ENCODE measurements at places on chromosomes 6 and 20.
A peak's percentile ranks its signal among the peaks of the same experiment; 100 is the strongest.

DNA sequence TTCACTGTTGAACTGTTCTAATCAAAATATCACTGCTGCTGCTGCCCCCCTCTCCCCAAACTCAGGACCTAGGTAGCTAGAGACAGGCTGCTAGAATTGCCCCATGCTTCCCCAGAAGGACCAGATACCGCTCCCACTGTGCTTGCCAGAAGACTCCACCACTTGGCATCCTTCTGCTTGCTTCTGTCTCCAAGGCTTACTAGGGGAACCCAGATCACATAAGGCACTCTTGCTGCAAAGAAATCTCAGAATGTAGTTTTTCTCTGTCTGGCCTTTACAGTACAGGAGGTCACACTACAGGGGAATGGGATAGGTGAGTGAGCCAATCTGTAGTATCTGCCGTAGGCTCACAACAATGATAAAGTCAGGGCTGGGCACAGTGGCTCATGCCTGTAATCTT, 21.5 kb upstream of the SLC9A8 start:
- no peak for DNase-seq

GRCh38 chr6:129032602-129033001, 149.7 kb downstream of the LAMA2 start:
- DNase-seq: no peak

DNA sequence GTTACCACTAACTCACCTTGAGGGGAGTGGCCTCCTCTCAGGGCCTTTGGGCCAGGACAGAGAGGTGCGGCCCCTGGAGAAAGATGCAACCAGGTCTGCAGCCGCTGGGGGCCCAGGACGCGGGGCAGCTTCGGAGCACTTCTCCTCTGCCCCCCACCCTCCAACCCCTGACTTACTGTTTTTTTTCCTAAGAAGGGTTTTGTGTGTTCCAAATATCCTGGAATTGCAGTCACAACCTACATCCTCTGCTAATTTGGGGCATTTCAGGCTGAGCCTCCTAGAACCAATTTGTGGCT, 1.7 kb downstream of the LINC00237 start:
- no peak for DNase-seq

DNA sequence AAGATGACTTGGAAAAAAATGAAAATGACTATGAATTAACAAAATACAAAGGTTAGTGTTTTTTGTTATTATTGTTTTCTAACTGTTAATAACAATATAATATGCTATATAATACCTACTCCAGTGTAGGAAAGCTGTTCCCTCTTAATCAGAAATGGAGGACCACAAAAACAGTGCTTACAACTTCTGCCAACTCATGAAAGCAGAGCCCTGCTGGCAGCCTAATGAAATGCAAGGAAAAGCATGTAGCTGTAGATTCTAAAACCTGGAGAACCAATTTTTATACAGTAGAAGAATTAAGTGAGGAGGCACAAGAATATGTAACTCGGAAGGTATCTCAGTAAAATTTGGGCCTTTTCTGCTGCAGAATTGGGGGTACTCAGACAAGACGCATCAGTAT, 29.4 kb downstream of the PHIP start:
- peak; percentile 13 for DNase-seq

DNA sequence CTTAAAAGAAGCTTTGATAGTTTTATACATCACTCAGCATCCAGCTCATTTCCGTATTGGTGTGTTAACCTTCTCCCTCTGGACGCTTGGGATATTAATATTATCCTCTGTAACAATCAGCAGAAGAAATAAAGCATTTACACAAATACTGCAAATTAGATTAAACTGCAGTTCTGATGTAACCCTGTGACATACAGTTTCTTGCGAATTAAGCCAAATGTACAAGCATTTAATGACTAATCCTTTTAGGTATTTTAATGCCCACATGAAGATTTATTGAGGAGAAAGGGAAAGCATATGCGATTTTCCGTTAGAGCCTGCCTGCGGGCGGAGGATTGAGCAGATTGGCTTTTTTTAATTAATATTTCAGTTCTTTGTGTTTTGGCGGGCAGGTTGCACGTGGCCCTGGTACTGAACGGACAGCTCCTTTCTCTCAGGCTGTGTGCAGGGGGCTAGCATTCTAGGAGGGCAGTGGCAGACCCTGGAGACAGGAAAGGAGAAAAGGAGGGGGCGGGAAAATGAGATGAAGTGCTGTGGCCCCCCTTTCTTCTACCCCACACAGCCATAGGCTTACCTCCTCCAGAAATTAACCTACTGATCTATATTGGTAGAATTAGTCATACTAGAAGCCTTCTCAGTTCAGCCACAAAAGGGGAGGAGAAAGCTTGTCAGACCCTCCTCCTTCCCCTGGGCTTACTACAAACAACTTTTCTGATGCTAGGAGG, 14.1 kb upstream of the TFAP2D start:
- no peak for DNase-seq

GRCh38 chr6:158697811-158698210, 48.0 kb downstream of the SYTL3 start:
- no peak for DNase-seq

GRCh38 chr20:16437387-16437996, 135.8 kb downstream of the KIF16B start:
- no peak for DNase-seq

DNA sequence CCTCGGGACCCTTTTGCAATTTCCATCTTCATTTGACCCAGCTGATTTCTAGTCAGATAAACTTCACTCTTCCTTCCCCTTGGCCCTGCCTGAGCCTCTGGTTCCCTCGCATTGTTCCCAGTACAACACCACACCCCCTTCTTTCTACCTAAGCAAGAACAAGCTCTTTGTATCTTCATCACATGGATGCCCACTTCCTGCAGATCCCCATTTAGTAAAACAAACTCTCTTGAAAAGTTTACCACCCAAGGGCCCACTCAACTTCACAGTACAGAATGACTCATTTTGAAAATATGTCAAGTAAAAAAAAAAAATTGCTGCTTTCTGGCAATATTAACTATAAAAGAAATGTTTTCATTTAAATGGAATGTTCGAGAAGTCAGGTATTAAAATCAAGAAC, 5.2 kb downstream of the FAXC start:
- no peak for DNase-seq

DNA sequence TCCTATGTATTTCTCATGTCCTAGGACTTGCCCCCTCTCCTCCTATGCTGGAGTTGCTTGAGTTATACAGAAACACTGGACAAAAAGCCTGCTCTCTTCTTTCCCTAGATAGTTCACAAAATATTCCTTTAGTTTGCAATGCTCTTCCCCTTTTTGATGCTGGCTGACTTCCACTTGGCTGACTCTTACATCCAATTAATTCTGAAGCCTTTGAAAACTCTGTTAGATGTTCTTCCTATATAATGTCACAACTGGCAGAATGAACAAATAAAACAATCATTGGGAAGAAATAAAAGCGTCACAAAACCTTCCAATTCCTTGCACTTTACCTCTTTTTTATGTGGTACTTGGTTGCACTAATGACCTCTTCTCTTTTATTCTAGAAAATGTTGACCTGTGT, 253.8 kb upstream of the CITED2 start:
- DNase-seq: no peak

DNA sequence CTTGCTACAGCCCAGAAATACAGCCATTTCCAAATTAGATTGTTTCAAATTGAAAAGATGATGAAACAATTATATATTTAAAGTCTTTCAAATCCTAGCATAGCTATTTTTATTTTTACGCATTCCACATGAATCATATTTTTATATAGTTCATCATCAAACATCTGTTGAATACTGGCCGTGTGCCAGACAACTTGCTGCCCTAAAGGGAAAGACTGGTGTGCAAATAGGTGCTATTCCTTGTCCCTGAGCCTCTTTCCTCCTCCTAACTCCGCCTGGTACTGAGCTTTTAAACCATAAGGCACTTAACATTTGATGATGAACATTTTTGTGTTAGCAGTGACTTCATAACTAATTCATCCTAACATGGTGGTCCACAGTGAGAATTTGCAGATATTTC, 18.7 kb upstream of the PLCG1 start:
- DNase-seq: no peak

GRCh38 chr20:54067606-54068174, 2.7 kb downstream of the BCAS1 start:
- DNase-seq: peak; percentile 39

- DNase-seq: no peak
Observed at GRCh38 chr6:8557014-8557748, 121.8 kb upstream of the SLC35B3 start.

DNA sequence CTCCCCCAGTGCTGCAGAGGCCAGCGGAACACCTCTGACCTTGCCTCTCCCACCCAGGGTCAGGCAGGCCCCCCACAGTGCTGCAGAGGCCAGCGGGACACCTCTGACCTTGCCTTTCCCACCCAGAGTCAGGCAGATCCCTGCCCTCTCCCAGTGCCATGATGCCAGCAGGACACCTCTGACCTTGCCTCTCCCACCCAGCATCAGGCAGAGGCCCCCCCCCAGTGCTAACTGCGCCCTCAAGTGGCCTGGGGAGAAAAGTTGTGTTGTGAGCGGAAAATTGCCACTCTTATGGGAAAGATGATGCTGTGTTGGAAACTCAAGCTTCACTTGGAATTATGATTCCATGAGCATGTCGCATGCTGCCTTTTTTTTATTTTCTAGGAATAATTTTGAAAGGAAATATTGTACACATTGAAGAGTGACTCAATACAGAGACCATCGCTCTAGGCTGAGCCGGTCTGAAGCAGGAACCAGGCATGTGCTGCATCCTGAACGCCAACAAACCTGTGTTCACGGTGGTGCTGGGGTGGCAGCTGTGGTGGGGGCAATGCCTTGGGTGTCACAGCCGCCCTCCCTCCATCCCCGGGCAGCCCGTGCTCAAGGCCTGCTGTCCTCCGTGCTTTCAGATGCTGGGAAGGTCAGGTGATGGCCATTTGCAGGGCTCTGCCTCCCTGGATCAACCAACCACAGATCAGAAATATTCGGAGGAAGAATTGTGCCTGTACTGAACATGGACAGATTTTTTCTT, 98.6 kb downstream of the CDH4 start:
- no peak for DNase-seq

DNA sequence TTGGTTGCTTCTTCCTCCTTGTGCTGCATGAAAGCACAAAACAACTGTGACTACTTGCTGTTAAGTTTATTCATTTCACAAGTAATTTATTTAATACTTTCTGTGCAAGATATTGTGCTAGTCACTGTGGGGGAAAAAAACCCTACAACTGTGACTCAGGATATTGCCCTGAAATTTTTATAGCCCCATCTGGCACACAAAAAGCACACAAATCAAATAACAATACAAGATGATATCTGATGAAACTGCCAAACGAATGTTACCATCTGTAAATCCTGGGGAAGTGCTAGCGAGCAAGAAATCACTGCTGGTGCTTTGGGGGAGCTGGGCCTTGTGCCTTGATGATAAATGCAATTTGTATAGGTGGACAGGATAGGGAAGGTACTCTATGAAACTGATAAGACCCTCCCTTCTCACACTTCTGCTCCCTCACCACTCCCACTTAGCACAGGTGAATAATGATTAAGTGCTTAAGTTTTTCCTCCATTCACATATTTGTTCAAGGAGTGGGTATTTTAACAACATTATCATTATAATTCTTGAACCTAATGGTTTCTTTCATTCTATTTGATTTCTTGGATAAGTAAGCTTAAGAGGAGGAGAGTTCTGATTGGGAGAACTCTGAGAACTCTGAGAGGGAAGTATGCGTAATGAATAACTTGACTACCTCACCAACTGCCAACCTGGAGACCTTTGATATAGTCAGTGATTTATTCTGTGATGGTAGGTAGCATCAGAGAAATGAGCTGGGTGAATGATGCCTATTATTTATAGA, 115.3 kb downstream of the RTN4IP1 start:
- no peak for DNase-seq

DNA sequence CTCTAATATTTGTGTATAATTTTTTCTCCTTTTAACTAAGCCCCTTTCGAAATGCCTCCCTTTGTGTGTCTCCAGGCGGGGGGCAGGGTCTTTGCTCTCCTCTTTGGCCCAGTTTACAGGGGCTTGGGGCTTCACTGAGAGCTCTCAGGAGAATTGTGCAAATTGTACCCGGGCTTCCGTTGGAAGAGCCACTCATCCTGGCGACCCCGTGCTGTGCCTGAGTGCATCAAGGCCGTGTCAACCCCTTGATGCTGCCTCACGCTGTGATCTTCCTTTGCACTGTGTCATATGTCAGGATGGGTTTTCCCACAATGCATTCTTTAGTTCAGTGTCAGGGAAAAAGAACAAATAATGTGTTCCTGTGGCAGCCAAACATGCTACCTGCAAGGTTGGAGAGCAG, 118.0 kb upstream of the POU3F2 start:
- no peak for DNase-seq

DNA sequence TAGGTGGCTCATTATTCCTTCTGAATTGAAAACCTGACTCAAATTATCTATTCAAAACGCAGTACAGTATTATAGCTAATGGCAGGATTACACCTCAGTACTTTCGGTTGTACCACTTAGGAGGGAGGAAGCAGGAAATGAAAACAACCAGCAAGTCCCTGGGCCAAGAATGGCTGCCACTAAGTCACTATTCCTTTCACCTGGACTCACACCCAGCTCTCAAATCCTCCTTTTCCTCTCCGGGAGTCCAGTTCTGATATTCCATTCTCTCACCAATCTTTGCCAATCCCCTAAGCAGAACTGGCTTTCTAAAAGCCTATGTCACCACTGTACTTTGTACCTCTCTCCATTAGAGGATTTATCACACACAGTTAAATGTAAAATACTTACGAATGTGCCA, 20.6 kb downstream of the TMEM242 start:
- no peak for DNase-seq

GRCh38 chr6:8420031-8420588, 15.2 kb downstream of the SLC35B3 start:
- no peak for DNase-seq

DNA sequence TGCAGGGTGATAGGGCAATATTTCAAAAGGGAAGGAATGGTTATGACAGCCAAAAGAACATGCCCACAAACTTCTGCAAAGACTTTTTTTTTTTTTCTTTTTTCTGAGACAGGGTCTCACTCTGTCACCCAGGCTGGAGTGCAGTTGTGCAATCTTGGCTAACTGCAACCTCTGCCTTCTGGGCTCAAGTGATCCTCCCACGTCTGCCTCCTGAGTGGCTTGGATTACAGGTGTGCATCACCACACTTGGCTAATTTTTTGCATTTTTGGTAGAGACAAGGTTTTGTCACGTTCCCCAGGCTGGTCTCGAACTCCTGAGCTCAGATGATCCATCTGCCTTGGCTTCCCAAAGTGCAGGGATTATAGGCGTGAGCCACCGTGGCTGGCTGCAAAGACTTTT, 117.6 kb upstream of the ADGRF1 start:
- DNase-seq: no peak

- peak; percentile 8 for DNase-seq
Observed at GRCh38 chr6:37314487-37315156, 39.2 kb upstream of the RNF8 start.

GRCh38 chr20:10793766-10794165, 120.0 kb upstream of the JAG1 start:
- DNase-seq: no peak

DNA sequence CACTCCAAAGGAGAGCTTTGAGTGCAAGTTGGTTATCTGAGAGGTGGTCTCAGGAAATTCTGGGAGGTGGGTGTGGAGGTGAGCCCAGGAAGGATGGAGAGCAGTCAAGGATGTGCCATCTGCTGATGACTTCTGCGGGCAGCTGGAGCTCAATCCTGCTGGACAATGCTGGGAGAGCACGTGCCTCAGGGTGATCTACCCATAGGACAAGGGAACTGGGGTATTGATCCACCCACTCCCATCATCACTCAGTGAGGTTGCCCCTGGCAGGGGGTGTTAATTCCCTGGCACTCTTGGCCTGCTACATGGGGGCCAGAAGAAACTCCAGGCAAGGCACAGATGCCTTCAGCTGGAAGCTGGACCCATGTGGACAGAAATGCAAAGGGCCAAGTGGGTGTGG, 7.1 kb upstream of the ZBP1 start:
- no peak for DNase-seq

Data from NCI-H1105 (cell line).